ELF-1 (cell line): ENCODE measurements at places on chromosomes 6 and 20.

DNA sequence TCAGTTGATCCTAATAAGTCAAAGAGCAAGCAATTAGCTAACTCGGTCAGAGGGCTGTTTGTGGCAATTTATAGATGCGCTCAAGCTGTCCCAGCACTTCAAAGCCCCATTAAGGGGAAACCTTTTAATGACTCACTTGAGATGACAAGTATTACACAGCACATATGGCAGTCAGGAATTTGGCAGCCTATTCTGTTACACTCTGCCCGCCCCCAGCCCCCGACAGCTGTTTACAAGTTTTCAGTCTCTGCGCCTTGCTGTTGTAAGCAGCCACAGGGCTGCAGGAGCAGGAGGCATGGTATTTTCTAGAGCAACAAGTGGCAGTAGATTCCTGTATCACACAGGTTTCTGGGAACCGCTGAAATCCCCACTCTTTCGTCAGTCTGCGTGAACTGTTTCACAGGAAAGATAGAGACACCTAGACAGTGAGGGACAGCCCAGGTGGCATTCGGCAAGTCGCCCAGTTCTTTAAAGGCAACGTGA, 263.0 kb downstream of the FOXC1 start:
- DNase-seq, result peak; percentile 74

DNA sequence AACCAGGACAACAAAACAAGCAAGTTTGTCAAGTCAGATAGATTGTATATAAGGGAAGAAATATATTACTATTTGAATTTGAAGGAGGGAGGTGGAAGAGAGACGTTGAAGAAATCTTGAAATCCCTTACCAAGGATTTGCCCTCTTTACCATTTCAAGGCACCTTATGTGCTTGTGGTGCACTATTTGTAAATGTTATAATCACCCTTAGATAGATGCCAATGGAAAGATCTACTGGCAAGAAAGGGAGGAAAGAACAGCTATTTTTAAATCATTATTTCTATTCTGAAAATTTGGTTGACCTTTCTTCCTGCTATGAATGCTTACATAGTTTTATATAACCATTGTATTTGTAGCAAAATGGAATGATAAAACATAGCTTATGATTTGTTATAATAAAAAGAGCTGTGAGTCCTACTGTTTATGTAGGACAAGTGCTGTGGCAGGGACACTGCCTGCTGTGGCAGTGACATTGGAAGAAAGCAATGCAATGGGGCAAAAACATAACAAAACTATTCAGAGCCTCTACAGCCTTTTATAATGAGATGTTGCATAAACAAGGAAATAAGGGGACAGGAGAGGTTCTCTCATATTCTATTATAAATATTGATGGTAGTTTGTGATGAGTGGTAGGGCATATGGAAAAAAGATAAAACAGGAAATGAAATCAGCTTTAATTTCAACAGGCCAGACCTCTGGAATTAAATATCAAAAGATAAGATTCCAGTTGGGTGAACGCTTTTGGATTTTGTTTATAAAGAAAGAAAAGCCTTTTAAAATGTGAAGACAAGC, 1145.2 kb upstream of the GJE1 start:
- no peak for DNase-seq

DNA sequence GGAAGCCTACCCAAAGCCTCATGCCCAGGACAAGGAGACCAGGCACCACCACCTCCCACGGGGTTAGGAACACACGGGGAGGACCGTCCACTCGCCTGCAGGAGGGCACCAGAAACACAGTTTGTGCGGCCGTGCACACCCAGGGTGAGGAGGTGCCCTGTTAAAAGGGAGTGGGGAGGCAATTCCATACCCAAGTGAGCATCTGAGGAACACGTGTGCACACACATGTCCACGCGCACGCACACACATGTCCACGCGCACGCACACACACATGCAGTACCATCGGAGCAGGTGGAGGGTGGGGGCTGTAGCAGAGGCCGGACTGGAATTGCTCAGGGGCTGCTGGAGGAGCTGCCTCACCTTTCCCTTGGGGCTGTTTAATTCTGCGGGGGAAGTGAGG, 259.4 kb downstream of the TAF4 start:
- DNase-seq, result no peak

DNA sequence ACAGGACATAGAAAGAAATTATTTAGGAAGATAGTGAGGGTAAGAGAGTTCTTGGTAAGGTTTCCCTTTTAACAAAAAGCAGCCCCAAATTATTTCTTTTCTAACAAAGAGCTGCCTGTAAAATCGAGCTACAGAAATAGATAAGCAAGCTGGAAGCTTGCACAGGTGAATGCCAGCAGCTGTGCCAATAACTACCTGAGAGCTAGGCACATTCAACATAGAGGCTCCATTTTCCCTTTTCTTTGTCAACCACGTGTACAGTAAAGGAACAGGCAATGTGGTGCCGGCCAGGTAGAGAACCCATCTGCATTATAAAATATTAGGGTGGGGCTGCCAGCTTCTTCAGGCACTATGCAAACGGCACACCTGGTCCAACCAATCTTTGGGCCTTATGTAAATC, 341.6 kb upstream of the JAG1 start:
- no peak for DNase-seq

GRCh38 chr6:118372413-118372812, 175.7 kb upstream of the PLN start:
- no peak for DNase-seq

- no peak for DNase-seq
These were observed 273.0 kb upstream of the STXBP5 start for GRCh38 chr6:146931214-146931613.

GRCh38 chr6:72966628-72967280, 258.5 kb downstream of the KHDC1L start:
- DNase-seq, result no peak
